Dermis lymphatic vessel endothelial cell (primary cell): ENCODE measurements at places on chromosomes 1 and 21. TPM values are rescaled to one million over a fixed set of nuclear protein-coding genes. Genes with fewer than 3 reads are reported as not detected.

MROH9 gene
- total RNA-seq, result not detected in 2 replicates

NEGR1 gene
- 0.09 and 0.22 TPM in 2 replicates for total RNA-seq

ZNF648 gene
- total RNA-seq, result not detected in 2 replicates

GPR25 gene
- total RNA-seq, result not detected in 2 replicates

DFFB gene
- total RNA-seq, result 8.6 and 9.3 TPM in 2 replicates

SPRR2F gene
- not detected in 2 replicates for total RNA-seq

ZNF593OS gene
- total RNA-seq, result 0.11 TPM in 1 of 2 replicates, not detected in the other

NIPAL3 gene
- 18.0 and 19.1 TPM in 2 replicates for total RNA-seq

GJB4 gene
- total RNA-seq, result not detected in 2 replicates

KIAA1614 gene
- total RNA-seq, result 2.7 and 5.1 TPM in 2 replicates

BRDT gene
- not detected in 2 replicates for total RNA-seq

NBPF4 gene
- total RNA-seq, result not detected in 2 replicates

DISP3 gene
- 0.09 and 0.11 TPM in 2 replicates for total RNA-seq

LCE2D gene
- total RNA-seq, result not detected in 2 replicates

OR2T33 gene
- total RNA-seq, result not detected in 2 replicates

SH2D1B gene
- total RNA-seq, result not detected in 2 replicates

BLACAT1 gene
- not detected in 2 replicates for total RNA-seq

IL23R gene
- total RNA-seq, result not detected in 2 replicates

IL19 gene
- not detected in 2 replicates for total RNA-seq

SLAMF6 gene
- total RNA-seq, result not detected in 2 replicates

AMY1A gene
- total RNA-seq, result not detected in 2 replicates

OR10J1 gene
- not detected in 2 replicates for total RNA-seq

OR10Z1 gene
- not detected in 2 replicates for total RNA-seq

SLC25A34 gene
- total RNA-seq, result 0.22 and 0.34 TPM in 2 replicates

IFI44 gene
- total RNA-seq, result 7.6 and 37.0 TPM in 2 replicates

GCSAML gene
- 0.11 TPM in 1 of 2 replicates, not detected in the other for total RNA-seq

RBM8A gene
- 92.2 and 123 TPM in 2 replicates for total RNA-seq

TMEM81 gene
- 0.76 and 1.5 TPM in 2 replicates for total RNA-seq

SH2D5 gene
- 0.11 and 0.17 TPM in 2 replicates for total RNA-seq

CELA3B gene
- 0.09 TPM in 1 of 2 replicates, not detected in the other for total RNA-seq

OR2M4 gene
- total RNA-seq, result not detected in 2 replicates

PROX1 gene
- 81.7 and 125 TPM in 2 replicates for total RNA-seq

TTC24 gene
- not detected in 2 replicates for total RNA-seq

CLEC20A gene
- total RNA-seq, result 0.17 TPM in 1 of 2 replicates, not detected in the other

KCNJ9 gene
- total RNA-seq, result not detected in 2 replicates

LCE1F gene
- not detected in 2 replicates for total RNA-seq

PADI2 gene
- total RNA-seq, result under 0.01 and 0.33 TPM in 2 replicates

DENND2C gene
- 8.8 and 9.2 TPM in 2 replicates for total RNA-seq

CNKSR1 gene
- not detected in 2 replicates for total RNA-seq

LAMC2 gene
- 0.09 and 1.5 TPM in 2 replicates for total RNA-seq

OR2T11 gene
- not detected in 2 replicates for total RNA-seq

BMP8B gene
- under 0.01 and 0.22 TPM in 2 replicates for total RNA-seq

PYHIN1 gene
- not detected in 2 replicates for total RNA-seq

RRAGC gene
- total RNA-seq, result 17.9 and 22.4 TPM in 2 replicates

RGS8 gene
- under 0.01 TPM in 1 of 2 replicates, not detected in the other for total RNA-seq

TTC39A gene
- 2.9 and 3.0 TPM in 2 replicates for total RNA-seq

RCSD1 gene
- total RNA-seq, result 27.4 and 41.7 TPM in 2 replicates

GRIK3 gene
- not detected in 2 replicates for total RNA-seq

CFHR2 gene
- total RNA-seq, result not detected in 2 replicates

ERICH3 gene
- not detected in 2 replicates for total RNA-seq

CD53 gene
- not detected in 2 replicates for total RNA-seq

SPRR1A gene
- not detected in 2 replicates for total RNA-seq

CLCA1 gene
- total RNA-seq, result not detected in 2 replicates
